ENCODE measurements at places on chromosomes 16 and 17. TPM values are rescaled to one million over a fixed set of nuclear protein-coding genes. Genes with fewer than 3 reads are reported as not detected.

FOXF1 gene
- total RNA-seq, result 0.41 TPM

DNA sequence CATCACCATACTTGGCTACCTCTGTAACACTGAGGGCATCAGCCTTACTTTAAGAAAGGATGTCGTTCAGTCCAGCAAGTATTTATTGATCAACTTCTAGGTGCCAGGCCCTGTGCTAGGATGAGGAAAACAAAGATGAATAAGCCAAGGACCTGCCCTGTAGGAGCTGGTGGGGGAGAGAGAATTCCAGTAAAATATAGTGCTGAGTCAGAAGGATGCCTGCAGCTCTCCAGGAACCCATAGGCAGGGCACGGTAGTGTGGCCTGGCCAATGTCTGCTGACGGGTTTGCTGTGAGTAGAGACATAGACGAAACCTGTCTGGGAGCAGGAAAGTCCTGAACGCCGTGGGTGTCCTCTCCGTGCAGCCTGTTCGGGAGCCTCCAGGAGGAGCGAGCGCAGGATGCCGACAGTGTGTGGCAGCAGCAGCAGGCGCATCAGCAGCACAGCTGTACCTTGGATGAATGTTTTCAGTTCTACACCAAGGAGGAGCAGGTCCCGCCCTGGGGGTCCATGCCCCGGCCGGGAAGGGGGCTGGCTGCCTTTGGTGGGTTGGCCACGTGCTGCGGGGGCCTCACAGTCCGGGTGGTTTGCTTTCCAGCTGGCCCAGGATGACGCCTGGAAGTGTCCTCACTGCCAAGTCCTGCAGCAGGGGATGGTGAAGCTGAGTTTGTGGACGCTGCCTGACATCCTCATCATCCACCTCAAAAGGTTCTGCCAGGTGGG, 55.6 kb downstream of the USP43 start:
- DNase-seq, result no peak

GRCh38 chr17:80850109-80850508, 141.5 kb upstream of the CHMP6 start:
- DNase-seq, result no peak

DNA sequence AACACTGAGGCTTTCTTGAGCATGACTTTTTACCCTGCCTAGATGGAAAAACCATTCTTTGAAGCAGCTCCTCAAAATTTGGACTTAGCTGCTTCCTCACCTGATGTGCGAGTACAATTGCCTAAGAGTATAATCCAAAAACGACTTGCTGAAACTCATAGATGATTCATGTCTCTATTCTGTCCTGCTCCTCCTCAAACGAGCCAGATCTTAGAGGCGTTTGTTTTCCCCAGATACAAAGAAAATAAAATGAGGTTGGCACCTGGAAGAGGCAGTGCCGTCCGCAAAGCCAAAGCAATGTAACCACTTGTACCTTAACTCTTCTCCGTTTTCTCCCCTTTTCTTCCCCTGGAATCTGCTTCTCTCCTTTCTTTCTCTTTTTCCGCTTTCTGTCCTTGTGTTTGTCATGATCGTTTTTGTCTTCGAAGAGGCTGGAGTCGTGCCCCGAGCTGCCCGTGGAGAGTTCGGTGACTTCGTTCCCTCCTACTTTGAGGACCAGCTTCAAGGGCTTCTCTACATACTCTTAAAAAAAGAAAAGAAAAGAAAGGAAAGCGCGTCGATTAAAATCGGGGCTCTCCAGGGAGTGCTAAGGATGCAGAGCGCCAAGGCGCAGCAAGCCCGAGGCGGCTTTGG, 895 bp downstream of the BRD7 start:
- no peak for DNase-seq

DNA sequence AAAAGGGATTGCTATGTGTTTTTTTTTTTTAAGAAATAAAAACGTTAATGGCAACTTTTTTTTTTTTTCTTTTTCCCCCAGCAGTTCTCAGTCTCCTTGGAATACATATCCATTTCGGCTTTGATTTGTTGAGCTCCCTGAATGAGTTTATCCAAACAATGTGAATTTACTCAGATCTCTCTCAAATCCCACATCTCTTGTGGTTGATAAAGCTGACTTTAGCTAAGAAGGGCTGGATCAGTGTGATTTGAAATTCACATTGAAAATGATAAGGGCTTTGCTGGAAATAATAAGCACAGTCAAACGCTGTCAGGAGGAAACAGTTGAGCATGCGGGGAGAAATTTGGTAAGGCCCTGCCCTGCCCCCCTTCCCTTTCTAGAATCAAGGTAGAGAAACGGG, 74.1 kb upstream of the IRX3 start:
- no peak for DNase-seq
